ENCODE measurements at places on chromosomes 5 and 9.

GRCh38 chr5:126189862-126190261, 233.3 kb upstream of the GRAMD2B start:
- DNase-seq = no peak

DNA sequence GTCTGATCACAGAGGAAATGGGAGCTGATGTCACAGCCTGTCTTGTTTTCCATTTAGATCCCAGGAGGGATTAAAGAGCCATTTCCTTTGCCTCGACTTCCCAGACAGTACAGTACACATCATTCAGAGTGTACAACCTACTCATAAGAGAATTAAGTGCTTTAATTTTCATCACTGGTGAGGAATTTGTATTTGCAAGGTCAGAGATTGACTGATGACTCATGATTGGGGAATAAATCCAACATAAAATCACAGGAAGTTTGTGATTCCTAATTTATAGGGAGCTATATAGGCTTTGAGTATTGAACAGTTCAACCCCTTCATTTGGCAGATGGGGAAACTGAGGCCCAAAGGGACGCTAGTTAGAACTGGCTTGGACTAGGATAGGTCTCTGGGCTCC, 4.1 kb upstream of the TOMM5 start:
- no peak for DNase-seq

GRCh38 chr5:67401172-67401571, 204.6 kb upstream of the CD180 start:
- DNase-seq = no peak

DNA sequence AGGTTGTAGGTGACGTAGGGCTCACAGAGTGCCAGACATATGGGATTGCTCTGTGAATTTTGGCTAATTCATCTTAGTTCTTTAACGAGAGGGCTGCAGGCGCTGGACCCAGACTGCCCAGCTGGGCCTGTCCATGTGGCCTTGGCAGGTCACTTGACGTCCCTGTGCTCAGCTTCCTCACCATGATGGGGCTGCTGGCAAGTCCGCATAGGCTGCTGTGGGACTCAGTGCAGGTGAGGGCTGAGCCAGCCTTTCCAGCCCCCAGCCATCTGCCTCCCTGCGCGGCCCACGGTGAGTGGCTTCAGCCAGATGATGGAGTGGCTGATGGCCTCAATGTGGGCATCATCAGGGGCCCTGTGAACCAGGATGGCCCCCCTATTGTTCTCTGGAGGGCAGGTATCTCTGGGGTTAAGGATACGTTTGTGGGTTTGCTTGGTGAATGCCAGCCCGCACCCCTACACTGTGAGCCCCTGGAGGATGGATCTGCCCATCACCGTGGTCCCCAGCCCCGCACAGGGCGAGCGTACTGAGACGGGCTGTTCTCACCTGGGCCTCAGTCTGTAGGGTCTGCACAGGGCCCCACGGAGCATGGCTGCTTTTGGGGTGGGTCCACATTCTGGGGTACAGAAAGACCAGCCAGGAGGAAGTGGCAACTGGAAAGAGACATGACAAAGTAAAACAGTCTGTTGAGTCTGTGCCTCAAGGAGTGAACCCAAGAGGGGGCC, 3.7 kb downstream of the CARD19 start:
- DNase-seq = no peak

- peak; percentile 29 for DNase-seq
These were observed 442.7 kb upstream of the CD180 start for GRCh38 chr5:67639313-67639712.

Data from AG08395 (cell line).